ENCODE measurements at places on chromosomes 2 and 18. TPM values are rescaled to one million over a fixed set of nuclear protein-coding genes. Genes with fewer than 3 reads are reported as not detected.

Gene NPAS2
- total RNA-seq, result 53.4 TPM

Gene FOXD4L1
- not detected for total RNA-seq

Gene ARHGAP25
- total RNA-seq, result 9.7 TPM

Gene ALK
- not detected for total RNA-seq

GRCh38 chr2:11481426-11481788 is 15.4 kb upstream of the E2F6 start:
- DNase-seq, result no peak
